ENCODE measurements at places on chromosomes 4 and X.

- DNase-seq: no peak
Measured at GRCh38 chr4:107312366-107312765, 276.3 kb upstream of the DKK2 start.

GRCh38 chrX:78922754-78923153, 22.4 kb upstream of the P2RY10 start:
- no peak for DNase-seq

- no peak for DNase-seq
Measured at GRCh38 chrX:150227321-150227860, 135.7 kb upstream of the MAMLD1 start.

GRCh38 chrX:31323658-31324057, 251.8 kb upstream of the FTHL17 start:
- DNase-seq: no peak

DNA sequence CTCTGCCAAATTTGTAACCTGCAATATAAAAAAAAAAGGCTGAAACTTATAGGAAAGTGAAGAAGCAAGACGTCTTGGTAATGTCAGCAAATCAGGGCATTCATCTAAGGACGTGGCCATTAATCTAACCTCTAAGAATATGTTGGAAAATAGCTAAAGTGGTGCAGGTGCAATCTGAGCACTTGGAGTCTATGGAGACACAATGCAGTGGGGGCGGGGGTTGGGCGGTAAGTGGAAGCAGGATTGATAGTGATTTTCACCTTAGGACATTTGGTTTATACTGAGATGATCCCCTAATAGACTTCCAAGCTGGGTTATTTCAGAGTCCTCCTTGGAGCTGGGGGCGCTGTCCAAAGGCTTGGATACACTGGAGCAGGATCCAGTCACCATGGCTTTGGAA, 283.4 kb downstream of the EPHA5 start:
- no peak for DNase-seq

- no peak for DNase-seq
Measured at GRCh38 chrX:67604979-67605703, 61.3 kb downstream of the AR start.

DNA sequence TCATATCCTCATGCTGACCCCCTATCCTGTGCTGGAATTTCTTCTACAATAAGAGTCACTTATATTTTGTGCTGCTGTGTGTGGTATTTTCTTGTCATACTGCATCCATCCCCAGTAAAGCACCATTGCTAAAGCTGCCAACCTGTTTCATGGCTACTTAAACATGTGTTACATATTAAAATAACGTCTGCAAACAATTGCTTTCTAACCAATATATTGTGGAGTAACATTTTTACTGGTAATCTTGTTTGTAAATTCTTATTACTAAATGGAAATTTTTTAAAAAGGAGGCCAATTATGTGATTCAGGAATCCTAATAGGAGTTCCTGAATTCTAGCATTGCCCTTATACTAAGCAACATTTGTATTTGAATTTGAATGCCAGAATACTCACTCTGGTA, 160.3 kb upstream of the VEGFC start:
- DNase-seq: no peak

DNA sequence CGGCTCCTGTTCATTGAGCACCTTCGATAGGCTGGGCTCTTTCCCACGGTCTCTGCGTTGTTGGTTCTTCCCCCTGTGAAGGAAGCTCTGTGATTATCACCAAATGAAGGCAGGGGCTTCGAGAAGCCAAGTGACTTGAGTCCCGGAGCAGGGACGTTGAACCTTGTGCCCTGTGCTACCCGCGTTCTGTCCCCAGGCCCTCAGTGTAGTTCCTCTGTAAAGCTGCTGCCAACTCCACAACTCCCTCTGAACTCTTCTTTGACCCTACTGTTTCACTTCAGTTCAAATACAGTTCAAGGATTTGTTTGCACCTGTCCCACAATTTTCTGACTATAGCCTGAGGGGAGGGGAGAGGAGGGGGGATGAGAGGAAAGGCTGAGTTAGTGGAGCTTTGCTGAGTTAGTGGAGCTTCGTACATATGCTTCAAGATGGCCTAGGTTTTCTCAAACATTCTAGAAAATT, 635 bp upstream of the PHF8 start:
- no peak for DNase-seq

DNA sequence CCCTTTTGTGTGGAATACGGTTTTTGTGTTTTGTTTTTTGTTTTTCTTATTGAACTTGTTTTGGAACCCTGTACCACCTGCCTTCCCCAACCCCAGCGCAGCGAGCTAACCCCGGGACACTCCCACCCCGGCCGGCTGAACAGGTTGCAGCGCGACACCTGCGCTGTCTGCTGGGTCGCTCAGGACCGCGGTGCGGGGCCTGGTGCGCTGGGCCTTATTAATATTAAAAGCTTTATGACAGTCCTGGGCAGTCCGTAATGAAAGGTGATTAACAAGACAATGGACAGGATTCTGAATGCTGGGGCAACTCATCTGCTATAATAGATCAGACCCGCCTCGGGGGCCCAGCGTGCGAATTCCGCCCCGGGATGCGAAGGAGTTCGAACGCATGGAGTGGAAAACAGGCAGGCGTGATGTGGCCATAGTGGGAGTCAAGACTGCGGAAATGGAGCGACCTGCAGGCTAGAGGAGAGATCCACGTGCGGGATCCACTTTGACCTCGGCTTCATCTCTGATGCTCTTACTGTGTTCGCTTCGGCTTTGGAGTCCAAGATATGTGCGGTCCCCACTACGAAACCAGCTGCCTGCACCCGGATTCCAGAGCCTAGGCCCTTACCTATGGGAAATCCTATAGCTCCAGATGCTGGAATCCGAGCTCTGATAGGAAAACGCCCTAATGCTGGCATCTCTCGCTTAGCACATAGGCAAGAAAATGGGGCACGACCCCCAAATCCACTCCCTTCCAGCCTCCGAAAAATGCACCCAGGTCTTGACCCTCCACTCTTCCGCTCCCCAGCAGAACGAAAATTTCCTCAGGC, 69.0 kb upstream of the TMEM33 start:
- no peak for DNase-seq

DNA sequence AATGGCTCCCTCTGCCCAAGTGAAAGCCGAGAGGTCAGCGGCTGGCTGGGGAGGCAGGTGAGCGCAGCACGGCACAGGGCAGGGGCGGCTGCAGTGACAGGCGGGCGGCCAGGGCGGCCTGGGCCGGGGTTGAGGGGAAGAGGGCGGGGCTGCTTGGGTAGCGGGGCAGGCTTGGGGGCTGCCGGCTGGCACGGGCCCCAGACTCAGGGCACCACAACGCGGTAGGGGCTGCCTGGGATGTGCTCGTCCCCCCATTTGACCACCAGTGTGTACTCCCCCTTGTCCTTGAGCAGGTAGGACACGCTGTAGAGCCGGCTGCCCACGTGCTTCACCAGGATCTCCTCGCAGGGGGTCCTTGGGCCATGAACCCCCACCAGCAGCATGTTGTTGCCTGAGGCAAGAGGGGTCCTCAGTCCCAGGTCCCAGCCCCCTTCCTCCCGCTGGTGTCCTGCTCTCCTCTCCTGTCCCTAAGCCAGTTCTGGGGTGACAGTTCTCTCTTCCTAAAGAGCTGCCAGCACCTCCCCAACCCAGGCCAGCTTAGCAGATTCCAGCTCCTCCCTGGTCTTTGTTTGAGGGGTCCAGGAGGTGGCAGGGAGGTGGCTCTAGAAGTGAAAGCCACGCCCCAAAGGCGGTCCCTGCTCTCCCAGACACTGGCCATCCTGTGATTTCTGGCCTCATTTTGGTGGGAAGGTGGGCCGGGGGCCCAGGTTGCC, 25.6 kb downstream of the FLNA start:
- no peak for DNase-seq

DNA sequence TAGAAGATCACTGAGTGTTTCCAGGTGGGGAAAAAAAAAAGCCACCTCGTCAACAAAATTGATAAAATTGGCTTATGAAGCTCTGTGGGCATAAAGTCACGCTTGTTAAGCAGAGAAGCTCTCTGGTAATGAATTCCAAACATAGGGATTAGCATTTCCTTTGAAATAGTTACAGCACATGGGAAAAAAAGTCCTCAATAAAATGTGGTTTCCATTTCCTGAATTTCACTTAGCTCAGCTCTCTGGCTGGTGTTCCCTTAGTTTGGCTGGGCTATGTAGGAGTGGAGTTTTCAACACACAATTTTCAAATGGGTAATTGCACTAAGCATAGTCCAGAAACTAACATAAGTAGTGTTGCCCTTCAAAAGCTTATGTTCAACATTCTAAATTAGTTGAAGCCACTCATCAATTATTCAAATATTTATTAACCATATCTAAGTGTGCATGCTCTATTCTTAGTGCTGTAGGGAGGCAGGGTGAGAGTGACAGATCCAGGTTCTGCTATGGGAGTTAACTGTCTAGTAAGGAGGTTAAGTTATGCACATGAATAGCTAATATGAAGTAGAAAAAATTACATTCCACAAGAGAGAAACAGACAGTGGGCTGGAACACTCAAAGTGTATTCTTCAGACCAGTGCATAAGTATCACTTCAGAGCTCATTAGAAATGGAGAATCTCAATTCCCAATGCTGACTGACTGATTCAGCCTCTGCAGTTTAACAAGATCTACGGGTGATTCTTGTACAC, 445.7 kb downstream of the SMARCA1 start:
- no peak for DNase-seq

DNA sequence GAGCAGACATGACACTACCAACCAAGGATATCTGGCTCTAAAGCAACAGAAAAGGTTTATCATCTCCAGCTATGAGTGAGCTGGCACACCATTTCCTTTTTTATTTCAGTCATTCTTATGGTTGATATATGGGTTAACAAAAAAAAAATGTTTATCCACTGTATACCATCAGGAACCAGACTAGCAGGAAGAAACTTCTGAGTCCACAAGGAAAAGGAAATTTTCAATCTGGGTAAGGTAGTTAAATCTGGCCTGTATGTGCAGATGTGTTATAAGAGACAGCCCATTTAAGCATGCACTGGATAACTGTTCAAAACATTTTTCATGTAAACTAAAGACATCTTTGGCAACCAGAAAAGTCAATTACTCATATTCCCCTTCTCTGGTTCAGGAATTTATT, 35.0 kb downstream of the AMMECR1 start:
- DNase-seq: no peak

DNA sequence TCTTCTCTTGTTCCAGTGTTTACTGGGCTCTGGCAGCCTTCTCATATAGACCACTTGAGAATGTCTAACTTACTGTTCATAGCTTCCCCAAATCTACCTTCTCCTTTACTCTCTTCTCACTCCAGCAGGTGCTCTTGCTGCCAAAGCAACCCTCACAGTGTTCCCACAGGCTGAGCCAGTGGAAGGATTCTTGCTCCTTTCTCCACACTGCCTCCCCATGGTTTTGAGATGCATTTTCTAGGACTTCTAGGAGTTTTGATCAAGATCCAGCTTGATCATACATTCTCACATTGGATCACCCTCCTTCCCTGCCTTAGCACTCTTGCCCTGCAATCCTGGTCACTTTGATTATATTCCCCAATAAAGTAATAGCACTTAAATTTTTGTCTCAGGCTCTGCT, 230.8 kb downstream of the TMEM47 start:
- no peak for DNase-seq

- DNase-seq: no peak
Measured at GRCh38 chrX:24282381-24283126, 31.3 kb downstream of the SUPT20HL2 start.

DNA sequence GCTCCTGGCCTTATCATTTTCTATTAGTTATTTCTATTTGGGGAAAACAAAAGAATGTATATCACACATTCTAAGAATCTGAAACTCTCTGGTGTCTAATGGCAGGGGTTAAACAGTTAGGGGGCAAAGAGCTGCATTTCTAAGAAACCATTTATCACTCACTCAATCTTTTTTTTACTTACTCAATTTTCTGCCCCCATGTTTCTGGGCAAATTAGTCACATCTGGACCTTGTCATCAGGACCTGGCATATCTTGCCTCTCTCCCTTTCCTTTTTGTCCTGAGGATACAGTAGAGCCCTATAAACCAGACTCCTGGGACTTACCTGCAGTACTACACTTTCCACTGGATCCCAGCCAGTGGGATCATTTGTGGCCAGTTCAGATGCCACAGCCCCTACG, 89.1 kb downstream of the ANXA3 start:
- no peak for DNase-seq

DNA sequence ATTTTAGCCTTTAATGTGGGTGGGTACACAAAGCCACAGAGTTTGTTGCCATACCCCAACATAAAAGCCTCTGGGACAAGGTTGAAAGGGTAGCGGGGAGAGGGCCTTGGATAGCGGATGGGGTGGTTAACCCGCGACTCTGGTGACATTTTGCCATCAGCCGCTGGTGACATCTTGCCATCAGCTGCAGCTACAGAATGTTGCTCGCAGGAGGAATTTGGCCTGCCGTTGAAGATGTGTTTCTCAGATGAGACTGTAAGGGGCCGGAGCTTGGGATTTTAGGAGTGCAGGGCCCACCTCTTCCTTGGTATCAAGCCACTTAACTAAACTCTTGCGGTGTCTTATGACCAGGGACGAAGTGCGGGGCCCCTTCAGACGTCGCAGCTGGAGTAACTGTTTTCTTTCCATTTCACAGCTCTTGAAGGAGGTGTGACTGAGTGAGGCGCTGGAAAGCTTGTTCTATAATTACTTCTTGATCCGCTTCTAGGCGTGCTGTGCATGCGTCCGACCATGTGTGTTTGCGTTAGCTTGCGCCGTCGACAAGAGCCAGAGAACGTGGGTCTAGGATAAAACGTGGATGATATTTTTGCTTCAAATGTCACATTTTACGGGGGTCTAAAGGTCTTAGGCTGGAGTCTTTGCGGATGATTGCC, 820 bp upstream of the RASL11B start:
- DNase-seq: no peak

- DNase-seq: no peak
Measured at GRCh38 chr4:926538-926937, 5.6 kb downstream of the GAK start.

GRCh38 chrX:121008920-121009319, 23.4 kb upstream of the CT47A1 start:
- no peak for DNase-seq

DNA sequence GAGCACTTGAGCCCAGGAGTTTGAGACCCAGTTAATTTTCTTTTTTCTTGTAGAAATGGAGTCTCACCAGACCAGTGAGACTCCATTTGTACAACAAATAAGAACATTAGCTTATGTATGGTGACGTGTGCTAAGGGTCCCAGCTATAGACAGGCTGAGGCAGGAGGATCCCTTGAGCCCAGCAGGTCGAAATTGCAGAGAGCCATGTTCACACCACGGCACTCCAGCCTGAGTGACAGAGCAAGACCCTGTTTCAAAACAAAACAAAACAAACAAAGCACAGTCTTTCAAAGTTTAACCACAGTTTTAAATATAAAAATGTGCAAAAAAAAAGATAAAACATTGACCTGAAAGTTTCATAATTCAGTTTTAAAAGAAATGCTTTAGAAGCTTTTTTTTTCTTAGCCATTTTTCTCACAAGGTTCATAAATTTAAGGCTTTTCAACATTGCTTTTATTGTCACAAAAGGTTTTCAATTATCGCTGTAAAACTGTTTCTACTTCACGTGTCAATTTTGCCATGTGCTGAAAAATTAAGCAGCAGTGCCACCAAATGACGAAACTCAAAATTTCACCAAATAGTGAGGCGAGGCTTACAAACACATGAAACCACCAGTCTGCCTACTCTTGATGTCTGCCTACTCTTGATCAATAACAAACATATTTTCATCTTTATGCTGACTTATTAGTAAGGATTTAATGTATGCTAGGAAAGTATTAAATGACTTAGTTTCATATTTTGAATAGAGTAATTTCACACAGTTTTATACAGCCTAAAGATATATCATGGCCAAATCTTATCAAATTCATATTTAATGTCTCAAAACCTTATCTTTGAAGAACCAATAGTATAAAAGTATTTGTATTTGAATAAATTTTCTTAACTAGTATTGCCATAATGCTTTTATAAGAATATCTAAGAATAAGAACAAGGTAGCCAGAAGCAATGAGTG, 126.3 kb downstream of the NEK1 start:
- no peak for DNase-seq

- no peak for DNase-seq
Measured at GRCh38 chr4:15197005-15197404, 194.7 kb downstream of the CPEB2 start.
